GM04504 (cell line): ENCODE measurements at places on chromosomes 7 and 10.

DNA sequence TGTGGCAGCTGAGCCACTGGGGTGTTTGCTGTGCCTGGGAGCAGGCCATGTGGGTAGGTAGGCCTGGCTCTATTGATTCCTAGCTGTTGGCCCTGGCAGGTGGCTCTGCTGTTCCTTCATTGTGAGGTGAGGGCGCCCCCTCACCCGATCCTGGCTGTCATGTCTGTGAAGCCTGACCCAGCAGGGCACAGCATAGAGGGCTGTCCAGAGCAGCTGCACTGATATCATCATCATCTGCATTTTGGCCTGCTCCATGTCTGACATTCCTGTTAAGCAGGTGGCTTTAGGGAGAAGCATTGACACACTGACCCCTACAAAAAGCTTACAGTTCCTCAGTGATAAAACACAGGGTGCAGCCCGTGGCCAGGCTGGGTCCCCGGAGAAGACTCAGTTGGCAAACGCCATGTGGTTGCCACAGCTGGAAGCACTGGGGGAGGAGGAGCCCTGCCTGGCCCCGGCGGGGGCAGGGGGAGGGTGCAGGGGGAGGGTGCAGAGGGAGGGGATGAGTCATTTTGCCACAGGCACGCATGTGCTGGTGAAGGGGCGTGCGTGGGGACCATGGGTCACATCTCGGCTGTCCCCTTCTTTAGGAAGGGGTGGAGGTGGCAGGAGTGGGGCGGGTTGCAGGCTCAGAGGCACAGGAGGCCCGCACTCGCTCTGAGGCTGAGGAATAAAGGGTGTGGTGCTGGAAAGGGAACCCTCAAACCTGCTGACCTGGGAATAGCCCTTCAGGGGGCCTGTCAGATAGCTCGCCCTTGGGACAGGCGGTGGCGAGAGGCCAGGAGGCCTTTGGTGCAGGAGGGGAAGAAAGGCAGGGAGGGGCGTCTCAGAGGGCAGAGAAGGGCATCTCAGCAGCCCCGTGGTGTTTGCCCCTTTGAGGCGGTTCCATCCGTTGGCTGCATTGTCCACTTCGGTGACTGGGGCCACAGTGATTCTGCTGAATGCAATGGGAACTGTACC, 31.6 kb downstream of the IKZF1 start:
- no peak for DNase-seq

- no peak for DNase-seq
These were observed 30.2 kb downstream of the PLCE1 start for GRCh38 chr10:94023906-94024305.

DNA sequence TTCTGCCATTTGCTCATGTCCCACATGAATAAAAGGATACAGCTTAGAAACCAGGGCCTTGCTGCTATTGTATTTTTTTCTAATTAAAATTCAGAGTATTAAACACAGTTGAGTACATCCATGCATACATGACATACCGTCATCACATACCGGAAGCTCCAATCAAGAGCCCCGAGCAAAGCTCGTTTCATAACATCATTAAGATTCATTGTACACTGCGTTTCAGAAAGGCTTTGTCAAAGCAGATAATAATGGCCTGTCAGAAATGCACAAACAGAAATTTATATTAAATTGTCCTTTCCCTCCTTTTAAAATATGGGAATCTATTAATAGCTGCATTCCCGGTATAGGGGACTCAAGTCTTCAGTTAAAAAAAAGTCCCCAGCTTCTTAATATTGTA, 103.4 kb downstream of the PRTFDC1 start:
- no peak for DNase-seq

- no peak for DNase-seq
These were observed 680.4 kb upstream of the POM121L12 start for GRCh38 chr7:52355053-52355452.

GRCh38 chr10:123645016-123645415, 21.1 kb upstream of the GPR26 start:
- DNase-seq = no peak

DNA sequence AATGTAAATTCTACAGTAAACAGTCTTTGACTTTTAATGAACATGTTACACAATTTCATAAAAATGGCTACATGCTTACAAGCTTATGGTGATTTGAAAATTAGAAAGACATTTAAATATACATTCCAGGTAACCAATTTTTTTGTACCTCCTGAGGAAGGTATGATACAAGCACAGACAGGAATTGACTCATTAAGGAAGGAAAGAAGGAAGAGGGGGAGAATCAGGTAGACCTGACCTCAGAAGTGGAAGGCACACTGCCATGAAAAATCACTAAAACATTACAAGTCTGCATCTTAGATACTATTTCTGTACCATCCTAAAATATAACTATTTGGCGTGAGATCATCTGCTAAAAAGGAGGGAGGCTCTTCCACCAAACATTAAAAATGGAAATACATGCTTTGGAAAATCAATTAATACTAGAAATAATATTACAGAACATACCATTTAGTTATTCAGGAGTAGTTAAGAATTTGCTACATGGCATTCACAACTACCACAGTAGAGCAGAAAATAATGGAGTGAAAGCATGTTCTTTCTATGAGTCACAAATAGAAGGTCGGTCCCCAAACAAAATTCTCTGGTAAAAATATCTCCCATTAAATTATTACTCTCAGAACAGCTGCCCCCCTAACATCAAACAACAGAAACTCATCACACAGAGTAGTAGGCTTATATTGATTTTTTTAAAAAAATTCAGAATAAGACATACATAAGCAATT, 15.2 kb downstream of the RAB11FIP2 start:
- DNase-seq = no peak

DNA sequence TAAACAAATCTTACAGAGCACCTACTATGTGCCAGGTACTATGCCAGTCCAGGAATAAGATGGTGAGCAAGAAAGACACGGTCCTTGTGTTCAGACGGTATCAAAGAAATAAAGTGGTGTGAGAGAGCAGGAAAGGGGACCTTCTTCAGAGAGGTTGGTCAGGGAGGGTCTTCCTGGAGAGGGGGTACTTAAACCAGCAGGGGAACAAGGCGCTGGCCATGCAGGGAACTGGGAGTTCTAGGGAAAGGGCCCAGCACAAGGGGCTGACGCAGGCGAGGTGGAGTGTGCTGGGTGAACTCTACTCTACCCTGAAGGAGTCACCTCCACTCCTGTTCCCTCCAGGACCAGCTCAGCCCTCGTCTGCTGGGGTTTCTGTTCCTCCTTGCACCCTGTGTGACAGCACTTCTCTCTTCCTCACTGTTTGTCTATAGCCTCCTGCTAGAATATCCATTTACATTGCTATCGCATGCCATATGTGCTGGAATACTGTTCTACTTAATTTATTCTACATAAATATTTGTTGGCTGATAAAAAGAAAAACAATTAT, 73.5 kb downstream of the AOAH start:
- no peak for DNase-seq

DNA sequence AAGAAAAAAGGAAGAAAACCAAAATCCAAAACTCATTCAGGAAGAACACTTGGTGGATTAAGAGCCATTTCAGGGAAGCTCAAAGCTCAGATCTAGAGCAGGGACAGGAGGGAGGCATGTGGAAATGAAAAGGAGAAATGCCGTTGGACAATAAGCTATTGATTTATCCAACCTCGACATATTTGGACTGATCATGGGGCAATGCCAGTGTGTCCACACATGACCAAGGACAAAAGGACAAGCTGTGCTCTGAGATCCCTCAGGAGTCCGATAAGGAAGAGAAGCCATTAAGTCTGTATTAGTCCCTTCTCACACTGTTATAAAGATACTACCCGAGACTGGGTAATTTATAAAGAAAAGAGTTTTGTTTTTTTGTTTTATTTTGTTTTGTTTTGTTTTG, 684.0 kb upstream of the CELF2 start:
- no peak for DNase-seq

- DNase-seq = no peak
These were observed 937 bp downstream of the STEAP1 start for GRCh38 chr7:90155206-90155605.

DNA sequence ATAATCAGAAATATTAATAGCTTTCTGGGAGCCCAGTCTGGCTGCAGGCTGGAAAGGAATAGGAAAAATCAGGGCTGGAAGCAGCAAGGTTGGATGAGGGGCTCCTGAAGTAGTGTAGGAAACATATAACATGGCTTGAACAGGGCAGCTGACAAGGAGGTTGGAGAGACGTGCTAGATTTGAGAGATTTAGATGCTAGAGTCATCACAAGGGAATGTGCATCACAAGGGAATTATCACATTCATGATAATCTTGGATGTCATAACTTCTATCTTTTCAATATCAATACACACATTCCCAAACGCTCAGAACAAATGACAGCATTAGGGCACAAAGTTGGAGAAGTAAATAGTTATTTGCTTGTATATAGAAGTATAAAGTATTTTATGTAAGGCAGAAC, 120.9 kb upstream of the EGFR start:
- DNase-seq = no peak

DNA sequence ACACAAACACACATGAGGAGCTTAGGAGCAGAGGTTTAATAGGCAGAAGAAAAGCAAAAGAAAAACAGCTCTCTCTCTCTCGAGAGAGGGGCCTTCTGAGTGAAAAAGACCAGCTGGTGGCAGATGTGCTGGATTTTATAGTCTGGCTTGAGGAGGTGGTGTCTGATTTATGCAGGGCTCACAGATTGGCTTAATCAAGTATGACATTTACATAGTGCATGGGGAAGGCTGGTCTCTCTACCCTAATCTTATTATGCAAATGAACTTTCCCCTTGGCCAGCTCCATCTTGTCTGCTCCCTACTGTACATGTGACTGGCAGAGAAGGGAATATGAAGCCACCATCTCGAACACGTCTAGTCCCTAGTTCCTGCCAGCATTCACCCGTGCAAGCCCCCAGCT, 219.5 kb upstream of the ZNF804B start:
- DNase-seq = no peak

DNA sequence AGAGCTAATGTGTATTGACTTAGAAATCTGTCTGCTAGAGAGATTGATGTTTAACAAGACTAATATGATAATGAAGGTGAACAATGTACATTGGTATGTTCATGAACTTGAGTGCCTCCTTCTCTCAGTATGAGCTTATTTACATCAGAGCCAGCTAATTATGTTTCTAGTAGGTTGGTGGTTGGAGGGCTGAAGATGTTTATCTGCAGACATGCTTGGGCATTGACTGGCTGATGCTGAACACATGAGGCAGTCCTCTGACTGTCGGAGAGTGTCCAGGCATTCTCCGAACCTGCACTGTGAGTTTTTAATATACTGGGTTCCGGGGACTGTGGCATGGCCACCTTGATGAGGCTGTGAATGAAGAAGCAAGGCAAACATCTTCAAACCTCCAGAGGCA, 47.5 kb downstream of the BMPER start:
- no peak for DNase-seq

DNA sequence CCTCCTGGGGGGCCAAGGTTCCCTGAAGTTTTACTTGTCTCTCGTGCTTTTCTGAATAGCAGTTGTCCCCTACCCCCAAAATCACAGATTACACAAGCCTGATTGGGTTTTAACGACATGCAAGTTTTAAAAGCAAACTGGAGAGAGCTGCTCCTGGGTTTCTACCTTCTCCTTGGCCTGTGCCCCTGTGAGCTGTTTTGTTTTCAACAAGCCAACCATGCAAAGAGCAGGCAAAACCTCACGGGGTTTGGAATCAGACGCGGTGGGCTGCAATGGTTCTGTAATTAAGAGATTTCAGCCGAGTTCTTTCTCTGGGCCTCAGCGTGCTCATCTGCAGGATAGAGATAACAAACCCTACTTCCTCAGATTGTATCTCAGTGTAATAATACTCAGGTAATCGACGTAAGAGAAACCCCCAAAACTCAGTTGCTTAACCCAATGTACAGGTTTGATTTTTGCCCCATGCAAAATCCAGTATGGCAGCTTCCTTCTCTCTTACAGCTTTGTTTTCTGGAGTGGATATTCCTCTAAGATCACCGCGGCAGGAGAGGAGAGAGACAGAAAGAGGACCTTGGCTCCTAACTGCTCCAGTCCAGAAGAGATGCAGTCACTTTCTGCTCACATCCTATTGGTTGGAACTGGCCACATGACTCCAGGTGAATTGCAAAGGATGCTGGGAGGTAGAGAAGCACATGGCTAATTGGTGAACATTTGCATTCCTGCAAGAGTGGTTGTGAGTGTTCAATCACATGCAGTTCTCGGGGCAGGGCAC, 42.0 kb downstream of the MYL10 start:
- DNase-seq = no peak

DNA sequence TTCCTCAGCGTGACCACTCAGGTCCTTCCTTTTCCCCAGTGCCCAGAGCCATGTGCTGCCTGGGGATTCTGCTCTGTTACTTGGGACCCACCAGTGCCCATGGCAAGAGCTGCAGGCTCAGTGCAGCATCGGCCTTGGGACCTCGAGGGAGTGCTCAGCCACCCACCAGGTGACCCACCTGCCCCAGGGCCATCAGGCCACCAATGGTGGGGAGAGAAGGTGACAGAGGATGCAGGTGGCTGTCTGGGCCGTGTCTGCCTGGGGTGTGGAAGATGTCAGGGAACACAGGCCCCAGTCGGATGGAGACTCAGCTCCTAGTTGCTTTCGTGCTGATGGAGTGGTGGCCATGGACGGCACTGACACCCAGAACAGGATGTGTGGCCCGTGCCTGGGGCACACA, 104.7 kb upstream of the FAM20C start:
- no peak for DNase-seq

- DNase-seq = no peak
These were observed 3.7 kb upstream of the ZNF800 start for GRCh38 chr7:127396184-127396583.

DNA sequence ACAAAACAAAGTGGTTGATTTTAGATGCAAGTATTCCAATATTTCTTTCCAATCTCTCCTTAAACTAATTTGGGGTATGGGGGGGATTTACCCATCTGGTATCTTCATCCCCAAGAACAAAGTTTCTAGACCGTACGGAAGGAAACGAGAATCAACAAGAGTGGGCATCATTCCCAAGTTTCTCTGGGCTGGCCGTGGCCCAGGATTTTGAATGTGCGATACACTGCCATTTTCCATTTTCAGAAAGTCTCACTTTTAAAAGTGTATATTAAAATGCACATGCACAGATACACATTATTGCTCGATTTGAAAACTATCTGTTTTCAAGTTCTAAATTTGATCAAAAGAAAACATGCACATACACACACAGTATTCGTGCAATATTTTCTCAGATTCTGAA, 234.5 kb downstream of the CHCHD3 start:
- no peak for DNase-seq

DNA sequence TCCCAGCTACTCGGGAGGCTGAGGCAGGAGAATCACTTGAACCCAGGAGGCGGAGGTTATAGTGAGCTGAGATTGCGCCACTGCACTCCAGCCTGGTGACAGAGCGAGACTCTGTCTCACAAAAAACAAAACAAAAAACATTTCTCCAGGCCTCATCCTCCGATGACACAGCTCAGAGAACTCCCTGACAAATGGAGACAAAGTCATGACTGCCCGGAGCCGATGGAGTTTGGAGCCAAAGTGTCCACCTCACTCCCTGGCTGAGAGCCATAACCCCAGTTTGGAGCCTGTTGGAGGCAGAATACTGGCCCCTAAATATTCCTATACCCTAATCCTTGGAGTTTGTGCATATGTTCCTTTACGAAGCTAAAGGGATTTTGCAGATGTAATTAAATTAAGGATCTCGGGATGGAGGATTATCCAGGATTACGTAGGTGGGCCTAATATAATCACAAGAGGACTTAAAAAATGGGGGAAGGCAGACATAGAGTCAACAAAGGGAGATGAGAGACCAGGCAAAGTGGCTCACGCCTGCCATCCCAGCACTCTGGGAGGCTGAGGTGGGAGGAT, 22.7 kb downstream of the SSC4D start:
- peak; percentile 62 for DNase-seq
